NCI-H187 treated with DMSO at 0.1 percent for 48 hours (cell line): ENCODE measurements at places on chromosomes 5 and 9.

DNA sequence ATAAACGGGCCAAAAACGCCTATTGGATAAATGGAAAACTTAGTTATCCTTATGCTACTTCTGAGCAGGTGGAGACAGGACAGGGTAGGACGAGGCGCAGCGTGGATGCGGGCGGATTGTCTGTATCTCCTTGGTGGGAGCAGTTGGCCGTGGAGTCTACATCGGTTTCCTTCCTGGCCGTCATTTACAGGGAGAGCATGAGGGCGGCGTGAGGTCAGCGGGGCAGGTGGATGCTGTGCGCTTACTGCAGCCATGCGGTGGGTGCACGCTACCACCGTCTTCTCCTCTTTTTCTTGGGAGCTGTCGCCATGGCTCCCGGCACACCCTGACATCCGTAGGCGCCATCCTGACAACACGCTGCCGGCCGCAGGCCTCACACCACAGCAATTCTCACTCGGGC, 121.3 kb downstream of the ADAMTS2 start:
- DNase-seq = no peak

DNA sequence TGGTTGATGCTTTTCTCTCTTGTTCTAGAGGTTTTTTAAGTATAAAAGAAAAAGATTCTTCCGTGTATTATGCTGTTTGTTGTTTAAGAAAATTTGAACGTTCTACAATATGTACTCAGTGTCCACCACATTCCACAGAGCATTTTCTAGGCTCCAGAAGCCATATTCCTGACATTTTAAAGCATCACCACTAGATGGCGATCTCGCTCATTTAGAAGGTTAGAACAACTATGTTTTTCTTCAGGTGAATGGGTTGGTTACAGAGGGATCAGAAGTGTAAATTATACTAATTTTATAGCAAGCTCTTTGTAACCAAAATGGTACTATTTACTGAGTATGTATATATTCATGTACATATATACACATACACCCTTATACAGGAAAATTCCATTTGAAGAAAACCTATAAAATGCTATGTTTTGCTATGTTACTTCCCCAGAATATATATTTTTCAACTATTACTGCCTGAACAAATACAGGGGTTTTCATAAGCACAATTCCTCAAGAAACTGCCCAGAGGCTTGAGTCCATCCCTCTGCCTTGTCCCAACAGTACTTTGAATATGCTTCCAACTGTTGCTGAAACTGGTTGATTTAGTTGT, 284.3 kb downstream of the CCDC171 start:
- DNase-seq = peak; percentile 24

DNA sequence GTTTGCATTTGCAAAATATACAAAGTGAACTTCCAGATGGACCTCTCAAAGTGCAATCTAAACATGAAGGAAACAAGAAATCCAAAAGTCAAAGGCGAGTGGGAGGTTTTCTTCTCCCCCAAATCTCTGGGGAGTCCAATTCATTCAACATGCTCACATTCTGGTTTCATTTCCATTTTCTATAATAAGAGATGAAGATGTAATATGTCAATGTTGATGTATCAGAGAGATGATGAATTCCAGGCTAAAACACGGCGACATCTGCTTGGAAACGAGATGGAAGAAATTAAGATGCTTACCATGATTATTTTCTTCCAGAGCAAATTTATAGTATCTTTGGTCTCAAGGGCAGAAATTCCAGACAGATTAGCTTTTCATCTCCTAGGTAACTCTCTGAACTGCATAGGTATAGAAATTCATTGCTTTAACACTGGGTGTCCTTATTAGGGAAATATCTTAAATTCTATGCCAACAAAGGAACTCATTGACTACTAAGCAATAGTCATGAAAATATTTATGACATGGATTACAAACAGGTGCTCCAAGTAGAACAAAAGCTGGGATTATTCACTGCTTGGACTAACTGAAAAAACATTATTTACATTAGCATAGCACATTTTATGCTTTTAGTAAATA, 287.9 kb downstream of the SEC61B start:
- DNase-seq = no peak

DNA sequence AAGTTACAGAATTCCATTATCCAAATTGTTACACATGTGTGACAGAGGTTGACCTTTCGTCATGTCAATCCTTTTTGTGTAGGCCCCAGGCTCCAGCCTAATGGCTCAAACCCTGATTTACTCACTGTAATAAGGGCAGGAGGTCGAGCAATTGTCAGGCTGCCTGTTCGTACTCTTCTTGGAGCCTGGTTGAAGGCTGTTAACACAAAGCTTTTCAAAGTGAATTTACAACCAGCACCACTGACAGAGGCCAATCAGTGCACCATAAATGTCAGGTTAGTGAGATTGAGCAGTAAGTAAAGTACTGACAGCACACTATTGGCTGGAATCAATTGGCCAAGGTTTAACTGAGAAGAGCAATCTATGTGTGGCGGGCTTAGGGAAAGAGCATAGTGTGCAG, 16.8 kb downstream of the PRDM6 start:
- no peak for DNase-seq

GRCh38 chr9:124696101-124696500, 75.0 kb downstream of the NR6A1 start:
- DNase-seq = no peak

GRCh38 chr5:38462976-38463633, 93.3 kb downstream of the LIFR start:
- no peak for DNase-seq

- no peak for DNase-seq
These were observed 62.1 kb upstream of the VLDLR start for GRCh38 chr9:2559192-2560152.

DNA sequence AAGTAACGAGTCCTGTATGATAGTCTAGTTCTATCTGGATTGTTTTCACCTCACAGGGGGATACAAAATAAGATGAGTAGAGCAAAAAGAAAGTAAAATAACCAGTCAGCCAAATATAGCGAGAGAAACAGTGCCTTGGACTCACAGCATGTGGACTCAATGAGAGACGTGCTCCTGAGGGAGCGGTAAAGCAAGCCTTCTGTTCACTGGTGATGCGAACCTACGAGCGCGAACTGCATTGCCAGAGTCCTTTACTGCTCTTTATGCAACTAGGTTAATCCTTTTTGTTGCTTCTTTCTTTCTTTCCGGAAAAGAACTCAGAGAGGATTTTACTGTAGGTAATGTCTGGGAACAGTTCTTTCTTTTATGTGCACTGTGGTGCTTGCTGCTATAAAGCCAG, 132.7 kb downstream of the ANXA1 start:
- DNase-seq = no peak

GRCh38 chr5:81779125-81779915, 28.4 kb upstream of the SSBP2 start:
- DNase-seq = no peak

- no peak for DNase-seq
These were observed 178.2 kb downstream of the ROR2 start for GRCh38 chr9:91771864-91772263.

DNA sequence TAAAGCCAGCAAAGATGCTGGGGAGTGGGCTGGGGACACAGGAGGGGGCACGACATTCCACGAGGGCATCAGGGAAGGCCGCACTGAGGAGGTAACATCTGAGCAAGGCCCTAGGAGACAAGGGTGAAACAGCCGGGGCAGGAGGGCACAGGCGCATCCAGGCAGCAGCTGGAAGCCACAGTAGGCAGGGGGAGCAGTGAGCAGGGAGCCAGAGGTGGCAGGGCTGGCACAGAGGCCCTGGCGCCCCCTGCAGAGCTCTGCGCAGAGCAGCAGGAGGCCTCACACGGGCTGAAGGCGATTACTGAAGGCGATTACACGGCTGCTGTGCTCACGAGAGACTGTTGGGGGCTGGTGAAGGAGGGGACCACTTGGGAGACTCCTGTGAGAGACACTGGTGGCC, 15.4 kb downstream of the LMAN2 start:
- no peak for DNase-seq

GRCh38 chr5:73447530-73448462, 781 bp downstream of the FOXD1 start:
- DNase-seq = no peak

DNA sequence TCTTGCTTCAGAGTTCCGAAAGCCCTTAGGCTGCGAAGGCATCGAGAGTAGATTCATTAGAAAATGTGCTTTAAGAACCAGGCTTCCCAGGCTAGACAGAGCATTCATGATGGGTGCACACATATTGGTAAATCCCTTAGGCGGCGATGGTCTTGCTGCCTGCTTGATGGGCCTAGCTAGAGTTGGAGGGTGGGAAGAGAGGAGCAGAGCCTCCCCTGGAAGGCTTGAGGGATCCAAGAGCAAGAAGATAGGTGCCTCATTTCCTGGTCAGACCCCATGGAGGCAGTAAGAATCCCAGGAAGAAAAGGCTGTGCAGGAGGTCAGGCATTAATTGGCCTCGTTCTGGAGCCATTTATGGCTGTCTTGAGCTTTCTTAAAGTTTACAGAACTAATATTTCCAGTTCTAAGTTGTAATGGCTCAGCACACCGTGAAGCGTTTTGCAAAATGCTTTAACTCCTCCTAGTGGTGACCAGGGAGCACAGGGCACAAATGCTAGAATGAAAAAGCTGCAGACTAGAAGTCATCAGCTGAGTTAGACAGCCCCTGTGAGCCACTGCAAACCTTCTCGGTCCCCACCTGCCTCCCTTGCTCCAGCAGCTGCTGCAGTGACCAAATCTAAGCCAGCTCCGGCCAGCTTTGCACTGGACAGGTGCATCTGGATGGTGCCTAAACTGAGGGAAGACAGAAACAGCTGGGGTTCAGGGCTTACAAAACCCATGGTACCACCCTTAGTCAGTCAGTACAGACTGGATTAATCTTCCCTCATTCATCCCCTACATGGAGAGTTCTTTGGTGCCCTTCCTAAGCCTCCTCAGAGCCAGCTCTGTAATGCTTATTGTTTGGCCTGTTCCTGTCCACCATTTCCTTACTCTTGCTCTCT, 14.7 kb downstream of the SLC45A2 start:
- peak; percentile 13 for DNase-seq

DNA sequence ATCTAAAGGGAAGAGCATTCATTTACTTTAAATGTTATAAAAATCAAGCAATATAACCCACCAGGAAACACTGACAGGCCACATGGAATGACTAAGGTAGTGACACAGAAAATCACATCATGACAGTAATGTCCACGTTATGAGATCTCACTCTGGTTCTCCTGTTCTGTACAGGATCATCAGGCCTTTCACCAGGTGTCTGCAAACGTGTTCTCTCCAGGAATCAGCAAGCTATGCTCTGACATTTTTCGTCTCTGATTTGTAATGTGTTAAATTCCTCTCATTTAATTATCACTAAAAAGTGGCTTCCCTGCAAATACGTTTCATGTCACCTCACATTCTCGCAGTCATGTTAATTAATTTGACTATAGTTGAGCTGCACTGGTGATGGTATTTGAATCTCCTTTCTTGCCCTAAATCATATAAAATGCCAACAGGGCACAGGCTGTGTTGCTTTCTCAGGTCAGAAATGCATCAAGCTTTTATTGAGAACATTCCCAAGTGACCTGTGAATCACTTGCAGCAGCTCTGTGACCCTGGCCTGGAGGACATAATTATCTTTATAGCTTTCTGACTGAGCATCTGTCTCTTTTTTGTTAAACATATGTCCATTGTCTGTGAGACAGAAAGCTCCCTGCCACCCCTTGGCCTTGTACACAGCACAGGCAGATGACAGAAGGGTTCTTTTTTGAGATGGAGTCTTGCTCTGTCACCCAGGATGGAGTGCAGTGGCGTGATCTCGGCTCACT, 196.2 kb downstream of the DIRAS2 start:
- no peak for DNase-seq

- DNase-seq = no peak
These were observed 1.3 kb upstream of the NRARP start for GRCh38 chr9:137303151-137303892.

GRCh38 chr9:130433168-130433946, 11.4 kb upstream of the ASS1 start:
- DNase-seq = no peak

GRCh38 chr5:79876456-79876855, 114.6 kb downstream of the MTX3 start:
- no peak for DNase-seq

DNA sequence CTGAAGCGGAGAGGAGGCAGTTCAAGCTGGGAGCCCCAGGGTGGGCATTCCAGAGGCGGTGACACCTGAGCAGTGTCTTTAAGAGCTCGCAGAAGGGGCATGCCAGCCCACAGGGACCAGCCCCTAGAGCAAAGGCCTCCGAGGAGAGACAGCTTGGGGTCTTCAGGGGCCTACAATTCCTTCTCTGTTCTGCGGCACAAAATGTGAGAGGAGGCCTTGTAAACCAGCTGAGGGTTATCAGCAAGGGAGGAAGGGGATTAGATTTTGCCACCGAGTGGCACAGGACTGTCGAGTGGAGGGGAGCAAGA, 505 bp upstream of the SIGMAR1 start:
- DNase-seq = no peak

- DNase-seq = no peak
These were observed 22.6 kb downstream of the MAP3K1 start for GRCh38 chr5:56837956-56838355.

DNA sequence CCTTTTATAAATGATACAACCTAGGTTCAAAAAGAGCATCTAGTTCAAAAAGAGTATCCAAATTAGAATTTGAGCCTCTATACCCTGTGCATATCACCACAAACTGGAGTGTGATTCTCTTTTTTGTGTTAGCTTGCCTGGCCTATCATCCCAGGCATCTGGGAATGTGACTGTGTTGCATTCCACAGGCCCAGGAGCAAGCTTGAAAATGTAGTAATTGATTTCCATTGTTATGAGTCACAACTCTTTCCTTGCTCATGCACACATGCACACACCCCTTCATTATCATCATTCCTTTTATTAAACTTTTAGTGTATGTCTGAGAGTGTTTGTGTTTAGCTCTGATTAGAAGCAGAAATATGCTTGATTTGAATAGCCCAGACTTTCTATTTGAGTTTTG, 75.2 kb downstream of the FCHO2 start:
- DNase-seq = no peak

GRCh38 chr9:3963643-3964369, 336.1 kb downstream of the GLIS3 start:
- DNase-seq = no peak

GRCh38 chr5:93454896-93455295, 126.1 kb downstream of the NR2F1-AS1 start:
- no peak for DNase-seq

DNA sequence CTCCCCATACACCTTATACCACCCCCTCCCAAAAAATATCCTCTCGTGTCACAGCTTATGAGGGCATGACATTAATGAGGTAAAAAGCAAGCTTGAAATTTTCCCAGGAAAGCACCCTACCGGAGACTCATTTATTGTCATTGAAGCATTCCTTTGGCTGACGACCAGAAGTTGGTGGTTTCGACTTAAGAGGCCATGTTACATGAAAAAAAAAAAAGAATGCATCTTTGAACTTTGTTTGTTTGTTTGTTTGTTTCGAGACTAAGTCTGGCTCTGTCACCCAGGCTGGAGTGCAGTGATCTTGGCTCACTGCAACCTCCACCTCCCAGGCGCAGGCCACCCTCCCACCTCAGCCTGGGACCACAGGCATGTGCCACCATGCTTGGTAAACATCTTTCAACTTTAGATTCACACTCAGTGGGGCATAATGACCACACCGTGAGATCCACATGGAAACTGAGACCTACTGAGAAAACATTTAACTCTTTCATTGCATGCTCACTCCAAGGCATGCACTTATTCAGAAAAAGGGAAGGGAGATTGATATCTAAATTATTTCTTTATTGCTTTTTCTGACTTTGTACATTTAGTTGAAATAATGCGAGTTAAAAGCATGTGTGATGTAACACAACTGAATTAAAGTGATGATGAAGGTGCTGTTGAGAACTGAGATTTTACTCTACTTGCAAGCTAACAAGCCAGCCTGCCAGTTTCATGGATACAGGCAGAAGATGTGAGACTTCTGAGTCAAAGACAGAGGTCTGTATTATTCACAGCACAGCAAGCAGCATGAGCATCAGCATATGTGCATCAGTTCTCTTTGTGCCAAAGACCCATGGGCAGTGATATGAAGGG, 5.1 kb upstream of the RAB14 start:
- DNase-seq = no peak
